ENCODE measurements at places on chromosomes 1 and 21. TPM values are rescaled to one million over a fixed set of nuclear protein-coding genes. Genes with fewer than 3 reads are reported as not detected.

Gene CRYZL1
- 92.3 TPM for total RNA-seq

Gene IGSF8
- 54.8 TPM for total RNA-seq

Gene ADARB1
- 32.6 TPM for total RNA-seq

Gene FMO4
- 1.9 TPM for total RNA-seq

Gene NUAK2
- 1.9 TPM for total RNA-seq

Gene BCL2L15
- 3.8 TPM for total RNA-seq

Gene CFHR1
- total RNA-seq = 0.31 TPM

Gene CAMK1G
- total RNA-seq = 2.8 TPM

Gene CLCA2
- total RNA-seq = not detected

Gene S100A14
- total RNA-seq = not detected

Measured in parietal lobe (tissue), 2 donors.